ENCODE measurements at places on chromosomes 4 and X.

DNA sequence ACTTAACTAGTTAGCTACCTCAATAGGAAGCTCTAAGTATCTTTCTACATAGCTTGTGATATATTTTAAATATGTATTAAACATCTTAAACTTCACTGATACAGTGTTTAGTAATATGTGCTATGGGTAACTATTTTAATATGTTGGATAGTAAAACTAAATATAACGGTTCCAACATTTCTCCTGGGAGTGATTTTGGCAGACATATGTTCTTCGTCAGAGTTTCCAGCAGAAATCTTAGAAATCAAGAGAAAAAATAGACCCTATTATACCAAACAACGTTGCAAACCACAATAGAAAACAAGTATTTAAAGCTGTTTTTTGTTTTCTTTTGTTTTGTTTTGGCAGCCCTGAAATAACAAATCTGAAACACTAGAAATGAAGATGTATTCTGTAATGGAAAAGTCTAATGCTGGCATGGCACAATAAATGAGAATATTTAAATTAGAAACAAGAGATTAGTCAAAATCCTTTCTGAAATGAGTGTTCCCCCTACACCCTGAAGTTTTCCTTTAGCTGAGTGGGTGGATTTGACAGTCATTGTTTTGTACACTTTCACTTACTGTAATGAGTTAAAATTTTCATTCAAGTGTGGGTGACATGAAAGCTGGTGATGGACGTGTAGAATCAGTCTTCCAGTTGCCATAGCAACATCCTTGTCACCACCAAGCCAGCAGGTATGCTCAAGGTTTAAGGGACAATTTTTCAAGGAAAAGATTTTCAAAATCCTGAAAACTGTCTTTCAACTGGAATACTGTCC is 233.5 kb downstream of the SCFD2 start:
- no peak for DNase-seq

GRCh38 chr4:11618666-11619282 is 190.1 kb upstream of the HS3ST1 start:
- no peak for DNase-seq

DNA sequence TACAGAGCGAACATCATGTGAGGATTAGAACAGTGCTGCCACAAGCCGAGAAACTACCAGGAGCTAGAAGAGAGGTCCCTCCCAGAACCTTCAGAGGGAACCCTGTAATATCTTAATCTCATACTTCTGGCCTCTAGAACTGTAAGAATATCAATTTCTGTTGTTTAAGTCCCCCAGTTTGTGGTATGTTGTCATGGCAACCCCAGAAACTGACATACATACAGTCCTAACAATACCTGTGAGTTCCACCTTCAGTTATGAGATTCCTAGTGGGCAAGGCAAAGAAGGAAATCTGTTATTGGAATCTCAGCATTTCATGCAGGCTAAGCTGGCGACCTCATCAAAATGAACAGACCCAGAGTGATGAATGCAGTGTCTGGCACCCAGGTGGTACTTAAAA is 42.5 kb downstream of the ZBTB49 start:
- DNase-seq, result no peak

- DNase-seq, result no peak
Measured at GRCh38 chrX:117517994-117518393, 598.6 kb downstream of the KLHL13 start.

DNA sequence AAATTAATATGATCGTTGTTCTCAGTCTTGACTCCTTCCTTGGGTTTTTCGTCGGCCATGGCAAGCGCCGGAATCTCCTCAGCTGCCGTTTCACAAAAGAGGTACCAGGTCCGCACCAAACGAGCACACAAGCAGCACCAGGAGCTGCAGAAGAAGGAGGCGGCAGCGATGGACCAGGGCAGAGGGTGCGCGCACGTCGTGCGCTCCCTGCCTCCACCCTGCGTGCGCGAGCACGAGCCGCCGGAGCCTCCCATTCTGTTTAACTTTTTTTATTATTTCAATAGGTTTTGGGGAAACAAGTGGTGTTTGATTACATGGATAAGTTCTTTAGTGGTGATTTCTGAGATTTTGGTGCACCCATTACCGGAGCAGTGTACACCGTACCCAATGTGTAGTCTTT is 158.2 kb downstream of the PLS3 start:
- no peak for DNase-seq

DNA sequence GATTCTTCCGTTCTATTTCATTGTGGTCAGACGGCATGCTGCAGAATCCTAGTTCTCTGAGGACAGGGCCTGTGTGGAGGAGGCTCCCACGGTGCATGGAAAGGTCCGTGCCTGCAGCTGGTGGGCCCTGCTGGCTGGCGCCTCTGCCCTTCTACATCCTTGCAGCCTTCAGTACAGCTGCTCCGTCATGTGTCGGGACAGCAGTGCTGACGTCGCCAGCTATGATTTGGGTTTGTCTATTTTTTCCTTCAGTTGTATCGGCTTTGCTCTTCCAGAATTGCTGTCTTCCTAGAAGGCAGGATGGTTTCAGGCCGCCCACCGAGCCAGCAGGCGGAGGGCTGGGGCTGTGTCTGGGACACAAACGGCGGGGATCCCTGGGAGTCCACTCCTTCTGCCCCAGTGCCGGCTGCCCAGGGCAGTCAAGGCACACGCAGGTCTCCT is 32.1 kb upstream of the CPLX1 start:
- no peak for DNase-seq

DNA sequence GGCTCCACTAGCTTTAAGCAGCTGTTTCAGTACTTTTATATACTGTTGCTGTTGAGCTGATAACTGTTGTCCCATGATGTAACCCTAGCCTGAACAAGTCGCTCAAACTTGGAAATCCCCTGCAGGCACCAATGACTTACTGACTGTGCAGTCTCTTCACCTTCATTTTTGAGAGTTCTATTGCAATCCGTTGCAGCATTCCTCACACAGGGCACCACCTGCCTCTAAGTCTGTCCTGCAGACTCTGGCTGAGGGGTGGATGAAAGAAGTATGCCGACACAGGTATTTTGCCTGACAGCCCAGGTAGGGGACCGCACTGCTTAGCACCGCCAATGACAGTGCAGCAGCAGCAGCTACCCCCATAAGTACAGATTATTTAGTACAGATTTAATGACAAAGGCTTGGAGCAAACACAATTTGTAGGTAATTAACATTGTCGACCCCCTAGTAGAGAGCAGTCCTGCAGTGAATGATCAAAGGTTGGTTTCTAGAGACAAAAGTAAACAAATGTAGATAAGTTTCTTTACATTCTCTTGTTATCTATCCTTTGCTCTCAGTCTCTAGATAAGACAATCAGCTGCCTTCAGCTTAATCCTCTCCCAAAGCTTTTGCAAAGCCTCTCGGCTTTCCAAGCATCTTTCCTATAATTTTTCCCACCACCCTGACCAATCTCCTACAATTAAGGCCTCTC is 205.0 kb downstream of the PABPC4L start:
- no peak for DNase-seq

DNA sequence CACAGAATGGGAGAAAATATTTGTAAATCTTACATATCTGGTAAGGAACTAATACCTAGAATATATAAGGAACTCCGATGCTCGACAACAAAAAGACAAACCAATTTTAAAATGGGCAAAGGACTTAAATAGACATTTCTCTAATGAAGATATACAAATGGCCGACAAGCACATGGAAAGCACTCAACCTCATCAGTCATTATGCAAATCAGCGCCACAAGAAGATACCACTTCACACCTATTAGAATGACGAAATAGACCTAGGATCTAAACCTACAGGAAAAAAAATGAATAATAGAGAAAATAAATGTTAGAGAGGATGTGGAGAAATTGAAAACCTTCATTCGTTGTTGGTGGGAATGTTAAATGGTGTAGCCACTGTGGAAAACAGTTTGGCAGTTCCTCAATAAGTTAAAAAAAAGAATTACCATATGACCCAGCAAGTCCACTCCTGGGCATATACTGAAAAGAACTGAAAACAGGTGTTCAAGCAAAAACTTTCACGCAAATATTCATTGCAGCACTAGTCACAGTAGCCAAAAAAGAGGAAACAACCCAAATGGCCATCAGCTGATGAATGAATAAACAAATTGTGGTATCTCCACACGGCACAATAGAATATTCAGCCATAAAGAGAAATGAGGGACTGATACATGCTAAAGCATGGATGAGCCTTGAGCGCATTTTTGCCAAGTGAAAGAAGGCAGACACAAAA is 57.3 kb upstream of the WDR19 start:
- DNase-seq, result no peak

DNA sequence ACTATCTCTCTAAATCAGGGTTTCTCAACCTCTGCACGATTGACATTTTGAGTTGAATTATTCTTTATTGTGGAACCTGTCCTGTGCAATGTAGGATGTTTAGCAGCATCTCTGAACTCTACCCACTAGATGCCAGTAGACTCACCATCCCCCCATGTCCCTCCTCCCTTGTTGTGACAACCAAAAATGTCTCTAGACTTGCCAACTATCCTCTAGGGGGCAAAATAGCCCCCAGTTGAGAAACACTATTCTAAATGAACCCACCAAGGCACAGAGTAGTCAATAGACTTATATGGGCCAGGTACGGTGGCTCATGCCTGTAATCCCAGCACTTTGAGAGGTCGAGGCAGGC is 49.1 kb upstream of the GAB1 start:
- no peak for DNase-seq

DNA sequence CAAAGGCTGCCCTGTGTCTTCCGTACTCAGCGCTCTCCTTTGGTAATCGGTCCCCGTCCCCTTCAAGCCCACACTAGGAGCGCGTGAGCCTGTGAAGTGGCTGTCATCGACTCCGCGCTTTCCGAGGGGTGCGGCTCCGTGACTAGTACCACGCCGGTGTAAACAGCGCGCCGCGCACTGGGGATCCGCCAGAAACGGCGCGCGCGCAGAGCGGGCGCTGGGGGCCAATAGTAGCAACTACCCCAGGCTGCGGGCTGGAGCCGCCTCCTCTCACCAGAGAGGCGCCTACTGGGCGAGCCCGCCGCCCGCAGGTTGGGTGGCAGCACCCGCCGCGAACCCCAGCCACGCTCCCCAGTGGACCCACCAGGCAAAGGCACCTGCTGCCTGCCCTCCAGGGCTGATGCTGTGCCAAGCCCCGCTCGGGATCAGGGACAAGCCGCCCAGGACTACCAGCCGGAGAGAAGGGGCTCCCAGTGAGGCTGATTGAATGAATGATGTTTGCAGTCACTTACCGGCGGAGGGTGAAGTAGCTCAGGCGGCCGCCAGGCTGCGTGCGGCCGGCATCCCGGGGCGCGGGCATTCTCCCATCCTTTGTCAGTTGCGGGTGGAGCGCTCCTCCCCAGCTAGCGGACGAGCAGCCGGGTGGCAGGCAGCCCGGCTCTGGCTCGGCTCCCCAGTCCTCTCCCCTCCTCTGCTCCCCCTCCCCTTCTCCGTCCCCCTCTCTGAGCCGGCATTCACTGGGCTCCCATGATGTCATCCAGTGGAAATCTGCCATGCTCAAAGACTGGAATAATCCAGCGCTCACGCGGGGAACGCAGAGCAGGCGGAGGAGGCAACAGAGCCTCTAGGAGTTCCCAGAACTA is 370.3 kb upstream of the SMIM31 start:
- DNase-seq, result peak; percentile 69

DNA sequence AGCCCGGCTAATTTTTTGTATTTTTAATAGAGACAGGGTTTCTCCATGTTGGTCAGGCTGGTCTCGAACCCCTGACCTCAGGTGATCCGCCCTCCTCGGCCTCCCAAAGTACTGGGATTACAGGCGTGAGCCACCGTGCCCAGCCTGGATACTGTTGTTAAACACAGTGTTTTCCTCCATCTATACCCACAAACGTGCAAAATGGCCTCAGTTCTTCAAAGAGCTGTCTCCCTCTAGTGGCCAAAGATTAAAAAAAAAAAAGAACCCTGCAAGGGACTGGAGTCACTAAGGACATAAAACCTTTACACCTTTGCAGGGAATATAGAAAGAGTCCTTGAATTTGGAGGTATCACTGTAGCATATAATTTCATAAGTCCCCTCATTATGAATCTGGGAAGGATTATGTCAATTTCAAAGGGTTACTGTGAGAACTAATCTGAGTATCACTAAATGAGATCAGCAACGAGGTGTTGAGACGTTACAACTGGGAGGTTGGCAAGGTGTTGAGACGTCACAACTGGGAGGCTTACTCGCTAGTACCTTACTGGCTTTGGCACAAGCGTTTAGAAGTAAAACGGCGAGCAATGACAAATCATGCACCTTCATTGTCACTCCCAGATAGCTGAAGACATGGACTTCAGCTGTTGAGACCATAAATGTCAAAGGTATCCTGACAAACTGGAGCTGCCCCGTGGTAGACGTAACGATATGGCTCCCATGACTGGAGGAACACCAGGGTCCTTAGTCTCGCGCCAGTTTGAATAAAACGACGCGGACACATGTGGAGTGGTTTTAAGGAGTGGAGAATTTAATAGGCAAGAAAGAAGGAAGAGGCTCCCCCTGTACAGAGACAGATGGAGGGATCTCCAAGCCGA is 33.4 kb upstream of the ENPP6 start:
- no peak for DNase-seq

DNA sequence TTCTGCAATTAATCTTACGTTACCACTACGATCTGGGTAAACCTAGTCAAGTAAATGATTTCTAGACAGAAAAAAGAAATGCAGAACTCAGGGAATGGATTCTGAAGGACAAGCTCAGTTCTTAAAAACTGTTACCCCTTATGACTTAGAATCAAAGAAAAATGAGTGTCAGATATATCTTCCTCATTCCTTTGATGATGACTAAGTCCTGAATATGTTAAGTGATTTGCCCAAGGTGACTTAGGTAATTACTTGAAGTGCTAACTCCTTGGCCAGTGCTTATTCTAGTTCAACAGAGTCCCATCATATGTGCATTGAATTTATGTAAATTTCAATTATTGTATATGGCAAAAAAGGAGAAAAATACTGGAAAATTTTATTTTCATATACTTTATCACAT is 92.5 kb downstream of the PPEF1 start:
- DNase-seq, result no peak

DNA sequence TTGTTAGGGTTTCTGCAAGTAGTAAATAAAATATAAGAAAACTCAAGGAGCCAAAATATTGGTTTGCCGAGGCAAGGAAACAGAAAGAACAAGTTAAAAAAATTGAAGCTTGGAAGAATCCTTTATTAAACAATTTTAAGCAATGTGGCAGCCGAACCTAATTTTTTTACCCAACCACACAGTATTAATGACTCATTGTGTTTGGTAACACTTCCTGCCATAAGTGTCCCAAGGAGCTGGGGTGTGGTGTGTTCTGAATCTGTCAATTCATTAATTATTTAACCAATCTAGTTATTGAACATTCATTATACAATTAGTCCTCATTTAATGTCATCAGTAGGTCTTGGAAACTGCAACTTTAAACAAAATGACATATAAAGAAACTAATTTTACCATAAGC is 19.3 kb upstream of the CPE start:
- no peak for DNase-seq

DNA sequence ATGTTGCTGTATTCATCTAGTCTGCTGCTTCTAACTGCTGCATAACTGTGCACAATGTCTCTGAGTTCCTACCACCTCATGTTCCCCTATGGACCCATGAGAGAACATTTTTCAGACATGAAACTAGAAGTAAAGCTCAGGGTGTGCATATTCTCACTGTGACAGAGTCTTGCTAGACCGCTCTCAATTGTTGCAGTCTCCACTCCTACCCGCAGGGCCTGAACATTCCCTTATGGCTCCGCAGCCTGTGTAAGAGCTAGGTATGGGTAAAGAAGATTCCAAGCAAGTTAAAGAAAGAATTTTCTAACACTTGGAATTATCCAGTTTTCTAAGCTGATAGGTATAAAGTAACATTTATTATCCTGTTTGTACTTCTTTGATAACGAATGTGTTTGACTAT is 5.4 kb downstream of the OCIAD2 start:
- no peak for DNase-seq

GRCh38 chr4:47017494-47017893 is 13.9 kb upstream of the GABRB1 start:
- no peak for DNase-seq

GRCh38 chr4:157372154-157372553 is 151.6 kb downstream of the GRIA2 start:
- DNase-seq, result no peak

All from nephron progenitor cell (in vitro differentiated cells).